Epithelial cell of esophagus (primary cell): ENCODE measurements at places on chromosomes 4 and X.
A peak's percentile ranks its signal among the peaks of the same experiment; 100 is the strongest.

GRCh38 chr4:138749303-138749702, 266.3 kb upstream of the NOCT start:
- peak; percentile 79 for DNase-seq

DNA sequence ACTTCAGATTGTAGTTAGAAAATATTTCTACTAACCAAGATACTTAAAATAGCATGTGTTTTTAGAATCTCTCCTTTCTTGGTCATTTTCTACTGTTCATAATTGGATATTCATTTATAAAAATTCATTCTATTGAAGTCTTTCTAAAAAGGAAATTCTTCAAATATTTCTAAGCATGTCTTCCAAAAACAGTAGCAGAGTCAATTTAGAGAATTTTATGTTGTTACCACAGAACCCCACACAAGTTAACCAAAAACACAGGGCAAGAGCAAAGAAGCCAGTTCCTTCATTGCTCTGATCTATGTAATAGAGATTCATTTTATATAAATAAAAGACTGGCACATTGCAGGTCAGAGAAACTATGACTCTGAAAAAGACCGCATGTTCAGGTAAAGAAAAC, 345.1 kb upstream of the PITX2 start:
- no peak for DNase-seq

GRCh38 chr4:121684561-121684960, 12.2 kb downstream of the ANXA5 start:
- no peak for DNase-seq

- DNase-seq: no peak
Observed at GRCh38 chr4:2721586-2721985, 34.5 kb downstream of the TNIP2 start.

DNA sequence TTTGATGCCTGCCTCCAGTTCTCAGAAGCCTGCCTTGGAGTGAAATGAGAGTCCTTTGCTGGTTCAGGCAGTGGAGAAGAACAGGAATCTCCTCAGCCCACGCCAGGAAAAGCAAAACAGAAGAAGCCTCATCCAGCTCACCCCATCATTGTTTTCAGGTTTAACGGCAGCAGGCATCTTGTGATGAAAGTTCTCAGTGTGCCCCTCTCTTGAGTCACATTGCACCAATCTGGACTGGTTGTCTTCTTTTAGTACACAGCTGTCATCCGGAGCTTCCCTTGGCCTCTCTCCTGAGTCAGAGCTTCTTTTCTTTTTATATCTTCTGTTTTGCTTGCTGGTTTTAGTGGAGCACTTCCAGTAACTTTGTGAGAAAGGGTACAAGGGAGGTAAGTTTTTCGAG, 50.9 kb downstream of the TSPAN7 start:
- no peak for DNase-seq
